ENCODE measurements at places on chromosomes 2 and 18.
A peak's percentile ranks its signal among the peaks of the same experiment; 100 is the strongest.

DNA sequence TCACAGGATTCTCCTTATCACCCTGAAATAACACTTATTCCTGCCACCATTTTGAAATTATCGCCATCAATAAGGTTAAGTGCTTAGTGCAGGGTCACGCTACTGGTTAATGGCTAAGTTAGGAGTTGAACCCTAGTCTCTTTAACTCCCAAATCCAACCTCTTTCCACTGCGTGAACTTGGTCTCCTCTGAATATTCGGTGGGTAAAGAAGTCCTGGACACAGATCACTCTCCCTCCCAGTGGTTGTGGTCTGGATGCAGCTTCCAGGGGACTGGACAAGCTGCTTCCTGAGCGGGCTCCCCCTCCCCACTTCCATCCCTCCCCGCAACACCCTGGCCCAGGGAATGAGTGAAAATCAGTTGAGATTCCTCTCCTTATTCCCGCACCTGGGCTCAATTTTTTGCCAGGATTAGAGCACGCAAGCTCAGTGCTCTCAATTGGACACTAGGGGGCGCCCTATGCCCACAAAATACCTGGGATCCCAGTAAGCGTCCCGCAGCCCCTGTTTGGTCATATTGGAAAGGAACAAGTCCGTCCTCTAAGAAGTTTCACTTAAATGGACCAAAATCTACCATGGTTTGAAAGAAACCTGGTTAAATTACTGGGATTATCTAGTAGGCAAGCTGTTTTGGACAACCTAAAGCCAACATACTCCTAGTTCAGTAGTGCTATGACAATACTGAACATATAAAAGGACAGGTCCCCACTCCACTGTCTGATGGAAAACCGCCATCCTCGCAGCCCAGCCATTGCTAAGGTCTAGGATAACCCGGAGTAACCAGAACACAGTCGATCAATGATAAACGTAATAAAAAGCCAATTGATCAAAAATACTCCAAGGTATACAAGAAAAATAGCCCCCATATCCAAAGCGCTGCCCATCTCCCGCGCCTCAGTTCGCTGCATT is 40.4 kb downstream of the DHRS9 start:
- DNase-seq = peak; percentile 82

- no peak for DNase-seq
Observed at GRCh38 chr18:65282096-65282495, 468.7 kb upstream of the CDH7 start.

GRCh38 chr2:239374896-239375277 is 25.9 kb downstream of the HDAC4 start:
- no peak for DNase-seq

DNA sequence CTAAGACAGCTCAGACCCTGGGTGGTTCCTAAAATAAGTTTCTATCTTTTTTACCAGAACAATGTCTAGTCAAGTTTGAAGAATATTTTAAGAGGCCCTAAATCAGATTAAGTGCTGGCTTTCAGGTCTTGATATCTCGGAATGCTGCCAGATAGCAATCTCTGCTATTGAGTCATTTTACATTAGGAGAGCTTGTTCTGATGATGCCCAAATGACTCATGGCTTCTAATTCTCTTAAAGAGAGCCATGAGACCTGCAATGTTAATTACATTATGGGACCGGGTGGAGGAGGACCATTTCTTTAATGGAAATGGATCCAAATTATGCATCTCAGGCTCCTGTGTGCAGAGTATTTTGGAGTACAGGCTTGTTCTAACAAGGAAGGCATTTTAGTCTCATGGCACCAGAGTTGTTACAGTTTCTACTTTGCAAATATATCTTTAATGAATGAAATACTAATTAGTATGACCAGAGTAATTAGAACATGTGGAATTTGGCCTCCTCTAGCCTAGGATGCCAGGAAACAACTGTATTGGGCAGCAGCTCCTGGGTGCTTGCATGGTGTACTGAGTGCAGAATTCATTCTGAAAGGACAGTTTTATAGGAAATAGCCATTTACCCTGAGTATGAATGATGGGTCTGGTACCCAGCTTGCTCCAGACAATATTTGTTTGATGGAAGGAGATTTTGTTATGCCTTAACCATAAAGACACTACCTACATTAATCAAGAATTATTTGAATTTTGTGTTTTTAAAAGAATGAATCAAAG is 94.0 kb upstream of the SULT1C3 start:
- no peak for DNase-seq

DNA sequence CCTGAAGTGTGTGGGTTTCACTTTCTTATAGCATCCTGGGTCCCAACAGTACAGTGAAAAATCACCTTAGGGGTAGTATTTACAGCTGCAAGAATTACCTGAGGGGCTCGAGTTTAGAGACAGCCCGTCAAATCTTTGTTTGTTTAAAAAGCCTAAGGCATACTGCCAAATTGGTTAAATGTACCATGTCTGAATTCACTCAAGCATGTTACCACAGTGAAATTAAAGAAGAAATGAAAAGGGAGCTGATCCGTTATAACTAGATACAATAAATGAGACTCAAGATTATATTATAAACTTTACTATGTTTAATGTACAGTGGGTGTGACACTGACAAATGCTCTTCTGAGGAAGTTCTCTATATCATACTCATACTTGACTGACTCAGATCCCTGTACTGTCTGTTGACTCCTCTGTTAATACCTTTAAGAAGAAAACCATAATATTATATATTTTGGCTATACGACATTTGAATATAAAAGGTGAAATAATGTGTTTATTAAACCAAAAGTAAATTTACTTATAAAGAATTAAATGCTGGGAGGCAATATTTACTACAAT is 107.3 kb downstream of the TMEFF2 start:
- DNase-seq = no peak

DNA sequence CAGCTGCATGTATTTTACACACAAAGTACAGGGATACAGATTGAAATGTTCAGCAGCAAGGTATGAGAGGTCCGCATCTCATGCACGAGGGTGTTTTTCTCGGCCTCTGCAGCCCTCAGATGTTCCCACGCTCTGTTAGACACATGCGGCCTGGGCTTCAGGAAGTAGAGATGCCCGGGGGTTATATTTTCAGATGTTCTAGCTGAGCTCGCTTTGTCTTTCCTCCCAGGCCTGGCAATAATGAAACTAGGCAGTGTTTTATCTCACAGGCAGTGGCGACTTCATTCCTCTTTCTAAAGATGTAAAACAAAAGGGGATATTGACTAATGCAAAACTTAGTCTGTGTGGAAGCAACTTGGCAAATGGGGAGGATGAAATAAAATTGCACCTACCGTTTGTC is 190.7 kb downstream of the GBX2 start:
- DNase-seq = no peak
